ENCODE measurements at places on chromosomes 6 and 20.

- DNase-seq, result no peak
These were observed 90.6 kb downstream of the EYA2 start for GRCh38 chr20:46985250-46985649.

- no peak for DNase-seq
These were observed 523 bp downstream of the TMEM30A start for GRCh38 chr6:75283907-75284631.

GRCh38 chr20:57004951-57005933 is 261.2 kb downstream of the BMP7 start:
- DNase-seq, result no peak

- DNase-seq, result no peak
These were observed 252.9 kb downstream of the TPBG start for GRCh38 chr6:82616386-82617028.

- DNase-seq, result no peak
These were observed 48.1 kb upstream of the CHRNA4 start for GRCh38 chr20:63409066-63409833.

DNA sequence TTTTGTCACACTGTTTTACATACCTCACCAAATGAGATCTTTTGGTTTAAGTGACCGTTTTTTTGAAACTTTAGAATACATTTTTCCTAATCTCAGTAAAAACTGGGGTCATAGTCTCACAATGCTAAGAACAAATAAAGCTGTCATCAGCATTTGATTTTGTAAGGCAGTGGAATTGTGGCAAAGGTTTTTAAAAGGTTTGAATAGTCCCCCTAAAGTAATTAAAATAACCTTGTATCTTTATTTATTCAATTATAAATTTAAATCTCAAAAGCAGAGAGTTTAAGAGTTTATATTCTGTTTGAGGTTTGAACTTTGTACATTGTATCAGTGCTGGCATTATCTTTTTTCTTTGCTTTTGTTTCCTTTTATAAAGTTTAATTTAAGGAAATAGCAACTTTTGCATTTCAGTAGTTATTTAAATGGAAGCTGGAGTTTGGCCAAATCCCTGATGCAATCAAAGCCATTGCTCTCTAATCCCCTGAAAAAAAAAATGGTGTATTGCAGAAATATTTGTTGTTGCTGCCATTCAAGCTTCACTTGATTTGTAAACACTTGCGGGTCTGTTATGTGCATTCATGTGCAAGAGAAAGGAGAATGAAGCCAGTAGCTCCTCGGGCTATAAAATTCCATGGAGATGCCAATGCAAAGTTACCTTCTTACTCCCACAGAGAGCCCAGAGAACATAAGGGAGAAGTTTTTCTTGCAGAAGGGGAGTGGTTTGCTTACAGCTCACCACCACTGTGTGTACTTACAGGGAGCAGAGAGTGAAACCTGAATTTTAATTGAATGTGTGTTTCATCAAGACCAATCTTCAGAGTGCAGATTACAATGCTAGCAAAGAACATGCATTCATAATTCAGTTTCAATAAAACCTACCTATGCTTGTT is 391.8 kb downstream of the ARHGAP18 start:
- peak; percentile 6 for DNase-seq

DNA sequence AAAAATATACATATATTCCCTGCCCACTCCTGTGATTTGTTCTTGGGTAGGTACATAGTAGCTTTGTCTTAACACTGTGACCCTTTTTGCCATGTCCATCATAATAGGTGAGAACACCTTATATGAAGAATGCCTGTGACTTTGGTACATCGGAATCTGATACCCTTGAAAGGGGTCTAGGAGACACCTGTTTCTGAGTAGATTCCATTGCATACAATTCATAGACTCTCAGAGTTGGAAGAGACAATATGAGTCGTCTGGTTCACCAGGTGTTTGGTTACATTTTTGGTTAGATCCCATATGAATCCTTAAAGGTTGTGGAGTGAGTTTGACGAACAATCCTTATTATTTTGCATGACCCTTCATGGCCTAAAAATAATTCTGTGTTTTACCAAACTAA is 36.3 kb downstream of the RNF144B start:
- DNase-seq, result no peak

GRCh38 chr6:10793695-10794094 is 44.6 kb downstream of the MAK start:
- peak; percentile 2 for DNase-seq

DNA sequence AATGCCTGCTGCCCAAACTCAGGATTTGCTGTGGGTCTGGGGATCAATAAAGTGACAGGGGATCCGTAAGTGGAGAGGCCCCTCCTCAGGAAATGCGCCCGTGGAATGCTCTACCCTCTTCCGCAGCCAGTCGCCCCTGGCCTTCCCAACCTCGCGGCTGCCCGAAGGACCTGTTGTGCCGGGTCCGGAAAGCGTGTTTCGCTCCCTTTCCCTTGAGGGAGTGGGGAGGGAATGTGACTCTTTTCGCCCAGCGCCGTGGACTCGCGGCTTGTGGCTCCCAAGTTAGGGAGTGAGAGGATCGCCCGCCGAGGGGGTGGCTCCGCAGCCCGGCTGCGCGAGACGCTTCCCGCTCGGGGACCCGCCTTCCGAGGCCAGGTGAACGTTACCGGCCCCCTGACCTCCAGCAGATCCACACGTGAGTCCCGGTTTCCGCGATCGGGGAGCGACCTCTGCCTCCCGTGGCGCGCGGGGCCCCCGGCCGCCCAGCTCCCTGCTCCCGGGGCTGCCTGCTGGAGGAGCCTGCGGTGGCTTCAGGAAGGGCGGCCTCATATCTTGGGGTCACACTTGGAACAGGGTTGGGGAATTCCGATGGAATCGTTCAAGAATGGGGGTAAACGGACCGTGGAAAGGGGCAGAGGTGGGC is 666 bp downstream of the TPD52L1 start:
- no peak for DNase-seq

DNA sequence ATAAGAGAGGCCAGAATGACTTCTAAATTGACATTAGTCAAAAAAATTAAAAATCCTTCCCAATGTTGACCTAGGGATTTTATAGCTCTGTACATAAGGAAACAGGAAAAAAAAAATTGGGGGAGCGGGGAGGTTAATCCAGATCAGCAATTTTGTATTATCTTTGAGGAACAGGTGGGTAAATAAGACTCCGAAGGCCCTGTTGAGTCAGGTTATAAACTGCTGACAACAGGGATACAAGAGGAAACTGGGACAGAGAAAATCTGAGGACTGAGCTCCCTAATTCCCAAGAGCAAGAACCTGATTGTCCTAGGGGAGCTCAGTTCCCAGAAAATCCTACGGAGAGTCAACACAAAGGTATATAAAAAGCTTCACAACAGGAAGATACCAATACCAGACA is 26.8 kb upstream of the CRIP3 start:
- DNase-seq, result no peak

DNA sequence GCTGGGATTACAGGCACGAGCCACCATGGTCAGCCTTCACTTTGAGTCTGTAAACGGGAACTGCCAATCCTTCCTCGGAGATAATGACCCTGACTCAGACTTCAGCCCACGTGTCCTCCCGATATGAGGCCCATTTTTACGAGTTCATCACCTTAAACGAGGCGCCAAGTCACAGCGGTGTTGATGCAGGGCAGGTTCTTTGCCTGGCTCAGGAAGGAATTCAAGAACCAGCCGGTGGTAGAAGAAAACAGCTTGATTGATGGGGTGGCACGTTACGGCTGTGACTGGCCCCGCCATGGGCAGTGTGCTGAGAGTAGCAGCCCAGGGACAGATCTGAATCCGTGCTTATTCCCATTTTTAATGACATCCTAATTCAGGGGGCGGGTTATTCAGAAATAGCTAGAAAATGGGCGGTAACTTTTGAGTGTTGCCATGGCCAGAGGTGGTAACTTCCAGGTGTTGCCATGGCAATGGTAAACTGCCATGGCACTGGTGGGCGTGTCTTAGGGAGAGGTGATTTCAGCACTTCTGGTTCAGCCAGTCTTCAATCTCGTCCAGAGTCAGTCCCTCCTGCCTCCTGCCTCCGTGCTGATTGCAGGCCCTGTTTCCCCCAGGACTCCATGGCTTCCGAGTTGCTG is 9.1 kb upstream of the MAP1LC3A start:
- no peak for DNase-seq

DNA sequence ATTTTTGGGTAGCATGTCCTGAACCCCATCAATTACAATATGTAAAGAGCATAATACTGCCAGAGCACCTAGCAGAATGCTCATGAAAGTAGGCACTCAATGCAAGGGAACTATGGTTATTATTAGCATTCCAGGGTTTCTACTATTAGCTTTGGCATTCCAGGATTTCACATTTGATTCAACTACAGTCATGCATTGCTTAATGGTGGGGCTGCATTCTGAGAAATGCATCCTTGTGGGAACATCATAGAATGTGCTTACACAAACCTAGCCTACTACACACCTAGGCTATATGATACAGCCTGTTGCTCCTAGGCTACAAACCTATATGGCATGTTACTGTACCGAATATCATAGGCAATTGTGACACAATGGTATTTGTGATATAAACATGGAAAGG is 247.8 kb downstream of the CD83 start:
- DNase-seq, result no peak

GRCh38 chr6:5084781-5085647 is at the start of gene PPP1R3G:
PPP1R3G (plus strand) TSS chr6:5085341; CDS start chr6:5085486, 145 bp downstream.
- DNase-seq, result no peak

- peak; percentile 3 for DNase-seq
These were observed 24.6 kb upstream of the SPTLC3 start for GRCh38 chr20:12984069-12984765.

GRCh38 chr6:147506704-147507114 is 1.8 kb upstream of the SAMD5 start:
- peak; percentile 68 for DNase-seq

GRCh38 chr20:1436263-1436662 is 30.4 kb downstream of the NSFL1C start:
- no peak for DNase-seq

DNA sequence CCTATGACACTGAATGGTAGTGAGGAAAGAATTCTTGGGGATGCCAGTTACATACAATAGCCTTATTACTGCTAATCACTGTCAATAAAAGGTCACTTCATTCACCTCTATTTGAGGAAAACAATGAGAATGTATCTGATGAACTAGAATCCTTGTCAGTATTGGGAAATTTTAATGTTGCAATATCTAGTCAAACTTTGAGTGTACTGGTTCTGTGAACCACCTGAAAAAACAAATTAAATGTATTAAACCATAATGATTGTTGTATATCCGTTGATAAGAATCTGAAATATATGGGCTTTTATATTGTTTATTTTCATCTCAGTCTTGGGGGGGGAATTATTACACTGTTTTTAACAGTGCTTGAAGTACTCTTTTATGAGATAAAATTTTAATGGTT is 10.6 kb downstream of the TAF11 start:
- DNase-seq, result no peak

GRCh38 chr20:63740070-63740626 is 572 bp downstream of the SLC2A4RG start:
- no peak for DNase-seq

GRCh38 chr6:33095681-33096080 is 19.9 kb downstream of the HLA-DPB1 start:
- no peak for DNase-seq

GRCh38 chr20:48668451-48668946 is 159.3 kb downstream of the PREX1 start:
- no peak for DNase-seq

GRCh38 chr6:77910826-77911225 is 258.0 kb downstream of the MEI4 start:
- no peak for DNase-seq

- DNase-seq, result no peak
These were observed 16.4 kb downstream of the TBPL1 start for GRCh38 chr6:133969285-133969920.

GRCh38 chr6:133218852-133219251 is 22.3 kb upstream of the EYA4 start:
- DNase-seq, result peak; percentile 46

DNA sequence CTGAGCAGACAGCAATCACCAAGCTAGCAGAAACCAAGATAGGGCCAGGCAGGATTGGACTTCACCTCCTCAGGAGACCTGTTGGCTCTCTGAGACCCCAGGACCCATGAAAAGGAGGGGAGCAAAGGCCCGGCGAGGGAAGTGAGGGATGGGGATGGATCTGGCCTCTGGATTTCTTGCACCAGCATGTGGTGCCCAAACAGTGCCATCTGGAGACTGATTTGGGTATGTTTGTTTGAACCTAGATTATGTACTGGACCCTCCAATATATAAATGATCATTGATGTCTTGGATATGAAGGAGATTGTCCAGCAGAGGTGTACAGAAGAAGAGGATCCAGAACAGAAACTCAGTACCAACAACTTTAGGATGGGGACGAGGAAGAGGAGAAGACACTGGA is 83.4 kb upstream of the LY86 start:
- no peak for DNase-seq

DNA sequence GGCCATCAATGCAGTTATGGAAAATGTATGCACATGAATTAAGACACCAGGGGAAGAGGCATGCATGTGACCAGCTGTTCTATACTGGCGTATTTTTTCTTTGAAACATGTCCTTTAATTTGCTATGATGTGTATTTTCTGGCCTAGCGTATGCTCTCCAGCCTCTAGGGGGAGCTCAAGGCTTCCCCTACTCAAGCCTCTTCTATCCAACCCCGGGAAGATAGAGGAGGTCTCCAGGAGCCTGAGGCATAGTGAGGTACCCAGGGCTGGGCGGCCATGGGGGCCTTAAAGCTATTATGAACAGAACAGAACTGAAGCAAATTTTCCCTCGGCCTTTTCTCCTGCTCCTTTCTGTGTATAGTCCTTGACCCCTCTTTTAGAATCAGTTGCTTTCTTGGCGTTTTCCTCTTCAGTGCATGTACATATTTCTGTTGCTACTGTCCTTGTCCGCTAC is 528.9 kb downstream of the MAFB start:
- DNase-seq, result peak; percentile 75

- no peak for DNase-seq
These were observed 41.1 kb upstream of the ZNF831 start for GRCh38 chr20:59122566-59122919.

DNA sequence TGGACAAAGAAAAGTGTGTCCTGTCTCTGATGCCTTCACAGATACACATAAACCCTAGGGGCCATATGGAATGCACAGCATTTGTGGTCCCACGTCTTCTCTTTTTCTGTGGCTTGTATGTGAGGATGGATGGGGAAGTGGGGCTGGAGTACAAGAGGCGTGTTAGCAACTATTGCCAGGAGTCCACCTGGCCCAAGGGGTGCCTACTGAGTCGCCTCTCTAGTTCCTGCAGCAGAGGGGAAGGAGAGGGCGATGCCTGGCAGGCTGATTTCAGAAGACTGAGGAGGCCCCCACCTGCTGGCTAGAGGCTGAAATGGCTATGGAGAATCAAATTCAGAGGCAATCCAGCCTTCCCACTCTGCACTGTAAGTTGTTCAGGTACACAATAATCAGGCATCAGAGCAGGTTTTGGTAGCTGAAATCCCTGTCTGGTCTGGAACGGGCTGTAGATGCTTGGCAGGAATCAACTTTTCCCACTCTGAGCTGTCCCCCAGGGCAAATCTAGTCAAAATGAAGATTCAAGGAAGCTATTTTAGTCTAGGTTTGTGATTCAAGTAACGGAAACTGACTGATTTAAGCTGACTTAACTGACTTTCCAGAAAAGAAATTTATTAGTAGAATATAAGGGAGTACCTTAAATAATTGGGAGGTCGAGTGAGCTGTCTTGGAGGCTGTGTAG is 14.9 kb upstream of the PPARD start:
- peak; percentile 54 for DNase-seq

- no peak for DNase-seq
These were observed 162.9 kb downstream of the QKI start for GRCh38 chr6:163577404-163577803.
